ENCODE measurements at places on chromosomes 5 and 9. TPM values are rescaled to one million over a fixed set of nuclear protein-coding genes. Genes with fewer than 3 reads are reported as not detected.

Gene IL17B
- polyA plus RNA-seq, result not detected

Gene GLRA1
- polyA plus RNA-seq, result 0.85 TPM

GRCh38 chr5:121199216-121199999 is 652.3 kb upstream of the FTMT start:
- no peaks in the 10 kb centered on the region for H3K27me3 ChIP-seq
- no peak overlapping the region for H3K4me3 ChIP-seq

- peaks cover 4% of the 10 kb centered on the region for H3K4me1 ChIP-seq
- no peak for DNase-seq
- H3K27me3 ChIP-seq, result no peaks in the 10 kb centered on the region
These were observed 12.8 kb upstream of the TSSK1B start for GRCh38 chr5:113447498-113448050.

DNA sequence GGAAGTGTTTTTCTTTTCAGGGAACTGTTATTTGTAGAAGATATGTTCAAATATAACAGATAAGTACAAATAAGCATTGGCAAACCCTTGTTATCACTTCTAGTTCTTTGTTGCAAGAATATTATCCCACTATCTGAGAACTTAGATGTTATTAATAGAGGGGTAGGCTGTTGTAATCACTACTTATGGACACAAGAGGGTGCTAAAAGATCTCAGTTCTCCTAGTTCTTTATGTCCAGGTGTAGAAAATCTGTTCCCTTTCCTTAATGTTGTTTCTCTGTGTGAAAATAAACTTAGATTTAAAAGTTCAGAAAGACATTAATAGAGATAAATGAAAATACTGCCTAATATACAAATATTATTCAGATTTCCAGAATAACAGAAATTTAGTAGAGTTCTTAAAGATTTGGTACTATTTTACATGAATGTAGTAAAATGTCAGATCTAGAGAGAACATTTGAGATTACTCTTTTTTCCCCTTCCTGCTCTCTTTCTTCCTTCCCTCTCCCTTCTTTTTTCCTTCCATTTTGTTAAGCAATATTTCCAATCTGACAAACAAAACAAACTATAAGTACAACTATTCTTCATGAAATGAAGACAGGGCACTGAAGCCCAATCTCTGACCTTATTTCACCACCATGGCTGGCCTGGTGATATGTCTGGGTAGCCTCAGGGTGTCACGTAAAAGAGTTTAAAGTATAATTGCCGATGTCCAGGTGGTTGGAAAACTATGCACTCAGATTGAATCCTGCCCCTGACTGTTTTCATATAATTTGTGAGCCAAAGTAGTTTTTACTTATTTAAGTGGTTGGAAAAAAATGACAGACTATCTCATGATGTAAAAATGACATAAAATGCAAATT is 43.6 kb upstream of the C5orf46 start:
- H3K36me3 ChIP-seq, result no peaks in the 10 kb centered on the region
- no peak overlapping the region for H3K4me3 ChIP-seq
- no peak overlapping the region for H3K27ac ChIP-seq
- H3K27me3 ChIP-seq, result no peaks in the 10 kb centered on the region
- no peaks in the 10 kb centered on the region for H3K4me1 ChIP-seq

- no peaks in the 10 kb centered on the region for H3K27me3 ChIP-seq
- no peak overlapping the region for H3K27ac ChIP-seq
- H3K4me1 ChIP-seq, result no peaks in the 10 kb centered on the region
- no peaks in the 10 kb centered on the region for H3K36me3 ChIP-seq
- DNase-seq, result no peak
These were observed 143.9 kb upstream of the MOCS2 start for GRCh38 chr5:53253421-53253871.

- no peak for DNase-seq
- H3K4me3 ChIP-seq, result no peak overlapping the region
- no peaks in the 10 kb centered on the region for H3K36me3 ChIP-seq
- no peak overlapping the region for H3K27ac ChIP-seq
- no peaks in the 10 kb centered on the region for H3K27me3 ChIP-seq
These were observed 36.1 kb downstream of the UHRF2 start for GRCh38 chr9:6449086-6449485.

GRCh38 chr5:89946916-89947315 is 462.6 kb downstream of the CETN3 start:
- H3K4me3 ChIP-seq, result no peak overlapping the region
- H3K27me3 ChIP-seq, result no peaks in the 10 kb centered on the region
- H3K4me1 ChIP-seq, result no peaks in the 10 kb centered on the region

DNA sequence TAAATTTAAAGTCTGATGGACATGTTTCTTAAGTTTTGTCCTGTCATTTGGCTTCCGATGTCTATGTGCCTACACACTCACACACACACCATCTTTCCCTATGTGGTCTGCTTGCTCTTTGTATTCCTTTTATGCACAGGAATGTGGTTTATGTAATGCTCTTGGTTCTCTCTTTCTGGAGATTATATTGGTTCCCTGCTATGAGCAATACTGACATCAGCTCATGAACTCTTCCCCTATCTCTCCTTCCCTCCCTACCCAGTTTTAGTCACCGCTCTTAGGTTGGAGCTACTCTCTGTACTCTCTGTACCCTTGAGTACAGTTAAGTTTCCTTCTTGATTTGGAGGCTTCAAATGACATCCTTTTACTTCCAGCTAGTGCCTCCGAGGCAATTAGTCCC is 77.9 kb upstream of the MVB12B start:
- H3K4me3 ChIP-seq, result no peak overlapping the region
- H3K27ac ChIP-seq, result no peak overlapping the region
- DNase-seq, result no peak
- no peaks in the 10 kb centered on the region for H3K36me3 ChIP-seq
- H3K27me3 ChIP-seq, result no peaks in the 10 kb centered on the region

DNA sequence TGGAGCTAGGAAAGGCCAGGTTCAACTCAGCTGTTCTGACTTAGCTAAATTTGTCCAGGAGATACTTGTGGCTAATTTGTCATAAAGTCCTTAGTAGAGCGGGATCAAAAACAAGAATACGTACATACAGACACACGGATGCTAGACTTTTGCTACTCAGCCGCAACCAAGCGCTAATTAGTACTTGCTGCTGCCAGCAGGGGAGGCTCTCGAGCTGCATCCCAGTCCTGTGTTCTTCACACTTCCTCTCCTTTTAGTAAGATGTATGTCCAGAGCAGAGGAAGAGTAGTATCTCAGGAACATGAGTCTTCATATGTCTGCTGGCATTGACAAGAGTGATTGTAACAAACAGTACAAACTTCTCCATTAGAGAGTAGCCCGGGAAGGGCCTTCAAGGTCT is 58.3 kb downstream of the CYFIP2 start:
- no peak overlapping the region for H3K27ac ChIP-seq
- H3K4me3 ChIP-seq, result no peak overlapping the region

DNA sequence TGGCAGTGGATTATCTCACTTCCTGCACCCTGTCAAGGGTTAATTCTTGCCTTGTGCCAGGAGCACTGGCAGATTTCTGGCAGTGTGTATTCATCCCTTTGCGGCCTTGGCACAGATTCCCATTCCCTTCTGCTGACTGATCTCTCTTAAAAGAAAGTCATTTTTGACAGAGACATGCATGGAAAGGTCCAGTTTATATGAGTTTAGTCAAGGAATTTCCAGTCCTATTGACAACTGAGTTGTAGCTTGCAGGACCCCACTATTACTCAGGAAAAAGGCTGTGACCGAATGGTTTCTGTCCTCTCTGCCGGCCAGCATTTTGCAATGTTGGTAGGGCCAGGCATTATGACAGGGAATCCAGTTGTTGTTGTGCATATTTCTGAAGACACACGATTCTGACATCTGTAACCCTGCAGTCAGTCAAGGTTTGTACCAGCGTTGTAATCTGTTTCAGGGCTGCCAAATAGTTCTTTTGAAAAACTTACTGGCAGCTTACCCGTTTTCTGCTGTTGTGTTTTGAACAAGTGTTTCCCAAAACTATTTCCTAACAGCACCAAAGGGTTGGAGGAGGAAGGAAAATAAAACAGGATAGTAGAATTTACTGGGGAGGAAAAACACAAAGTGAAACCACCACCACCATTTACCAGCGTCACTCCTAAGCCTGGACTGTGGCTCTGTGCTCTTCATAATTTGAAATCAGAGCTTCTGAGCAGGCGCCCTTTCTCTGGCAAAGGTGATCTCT is 243.4 kb upstream of the KLF4 start:
- H3K27ac ChIP-seq, result peak overlapping the region; percentile 21
- peak; percentile 46 for DNase-seq
- H3K27me3 ChIP-seq, result no peaks in the 10 kb centered on the region
- no peak overlapping the region for H3K4me3 ChIP-seq
- H3K36me3 ChIP-seq, result no peaks in the 10 kb centered on the region

- no peak overlapping the region for H3K4me3 ChIP-seq
- no peaks in the 10 kb centered on the region for H3K36me3 ChIP-seq
- H3K27me3 ChIP-seq, result no peaks in the 10 kb centered on the region
- no peak overlapping the region for H3K27ac ChIP-seq
These were observed 7.5 kb downstream of the ALDOB start for GRCh38 chr9:101427957-101428655.

DNA sequence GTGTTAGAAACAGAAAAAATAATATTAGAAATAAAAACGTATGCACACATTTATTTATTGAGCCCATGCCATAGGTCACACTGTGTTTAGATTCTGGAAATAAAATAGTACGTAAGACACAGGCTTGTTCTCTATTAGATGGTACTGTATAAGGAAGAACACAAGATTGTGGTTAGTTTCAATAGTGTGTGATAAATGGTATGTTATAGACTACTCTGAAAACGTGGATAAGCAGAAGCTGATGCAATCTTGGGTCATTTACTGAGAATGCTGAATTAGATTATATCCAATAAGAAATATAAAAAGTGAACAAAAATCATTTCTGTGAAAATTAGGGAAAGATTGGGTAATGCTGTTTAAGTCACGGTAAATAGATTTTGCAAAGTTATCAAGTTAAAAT is 1456.4 kb upstream of the ACO1 start:
- H3K4me3 ChIP-seq, result no peak overlapping the region
- no peaks in the 10 kb centered on the region for H3K27me3 ChIP-seq
- no peaks in the 10 kb centered on the region for H3K4me1 ChIP-seq

- DNase-seq, result no peak
- H3K27me3 ChIP-seq, result no peaks in the 10 kb centered on the region
- no peaks in the 10 kb centered on the region for H3K4me1 ChIP-seq
- no peaks in the 10 kb centered on the region for H3K36me3 ChIP-seq
- no peak overlapping the region for H3K4me3 ChIP-seq
These were observed 183.2 kb downstream of the DENND1A start for GRCh38 chr9:123746765-123747164.

GRCh38 chr9:126842977-126843799 is 17.3 kb upstream of the ZBTB34 start:
- peak overlapping the region; percentile 68 for H3K27ac ChIP-seq
- H3K36me3 ChIP-seq, result no peaks in the 10 kb centered on the region
- no peak for DNase-seq
- no peaks in the 10 kb centered on the region for H3K27me3 ChIP-seq
- no peak overlapping the region for H3K4me3 ChIP-seq
- H3K4me1 ChIP-seq, result no peaks in the 10 kb centered on the region

DNA sequence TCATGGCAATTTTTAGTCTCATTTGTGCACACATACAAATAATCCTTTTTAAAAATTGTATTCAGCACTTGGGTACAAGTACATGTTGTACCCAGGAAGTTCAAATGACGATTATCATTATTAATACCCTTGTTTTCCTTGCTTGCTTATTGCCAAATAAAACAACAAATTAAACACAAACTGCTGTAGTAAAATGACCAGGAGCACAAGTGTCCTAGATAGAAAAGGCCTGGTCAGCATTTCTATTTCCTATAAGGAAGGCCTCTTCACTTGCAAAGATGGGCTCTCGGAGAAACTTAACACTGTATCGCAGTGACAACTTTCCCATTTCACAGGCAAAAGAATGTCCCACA is 34.7 kb upstream of the PLPP1 start:
- no peaks in the 10 kb centered on the region for H3K36me3 ChIP-seq
- H3K27ac ChIP-seq, result no peak overlapping the region
- H3K27me3 ChIP-seq, result no peaks in the 10 kb centered on the region

DNA sequence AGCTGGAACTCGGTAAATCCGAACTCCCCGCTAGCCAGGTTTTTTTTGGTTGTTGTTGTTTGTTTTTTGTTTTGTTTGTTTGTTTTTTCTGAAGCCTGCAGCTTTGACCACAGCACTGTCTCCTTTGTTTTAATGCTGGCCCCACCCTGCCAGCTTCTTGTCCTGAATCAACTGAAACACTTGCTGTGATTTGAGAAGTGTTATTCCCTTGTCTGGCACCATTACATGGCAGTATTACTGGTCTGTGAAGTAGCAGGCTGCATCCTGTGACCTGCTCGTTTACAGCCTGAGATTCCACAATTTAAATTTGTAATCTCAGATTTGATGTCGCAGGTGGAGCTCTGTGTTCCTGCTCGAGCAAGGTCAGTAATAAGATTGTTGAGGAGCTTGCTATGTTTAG is 1.4 kb upstream of the SLC36A2 start:
- no peaks in the 10 kb centered on the region for H3K27me3 ChIP-seq
- H3K4me3 ChIP-seq, result no peak overlapping the region
- no peak for DNase-seq
- H3K4me1 ChIP-seq, result no peaks in the 10 kb centered on the region
